ENCODE measurements at places on chromosomes 2 and 18.
A peak's percentile ranks its signal among the peaks of the same experiment; 100 is the strongest.

- DNase-seq, result no peak
Measured at GRCh38 chr2:119608553-119608952, 64.3 kb downstream of the CFAP221 start.

DNA sequence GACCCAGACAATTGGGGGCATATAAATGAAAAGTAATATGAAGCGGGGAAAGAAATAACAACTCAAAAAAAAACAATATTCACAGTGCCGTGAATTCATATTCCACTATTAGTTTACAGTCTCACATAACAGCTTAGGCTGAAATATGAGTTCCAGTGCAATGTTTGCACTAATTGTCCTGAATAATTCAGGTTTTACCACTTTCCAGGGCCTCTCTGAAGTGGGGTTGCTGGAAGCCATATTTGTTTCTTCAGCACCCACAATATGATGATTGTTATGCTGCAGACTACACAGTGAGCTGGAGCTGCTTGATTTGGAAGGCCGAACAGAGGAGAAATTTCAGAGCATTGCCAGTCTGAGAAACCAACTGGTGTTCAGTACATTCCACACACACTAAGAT is 894.5 kb upstream of the ACVR2A start:
- no peak for DNase-seq

DNA sequence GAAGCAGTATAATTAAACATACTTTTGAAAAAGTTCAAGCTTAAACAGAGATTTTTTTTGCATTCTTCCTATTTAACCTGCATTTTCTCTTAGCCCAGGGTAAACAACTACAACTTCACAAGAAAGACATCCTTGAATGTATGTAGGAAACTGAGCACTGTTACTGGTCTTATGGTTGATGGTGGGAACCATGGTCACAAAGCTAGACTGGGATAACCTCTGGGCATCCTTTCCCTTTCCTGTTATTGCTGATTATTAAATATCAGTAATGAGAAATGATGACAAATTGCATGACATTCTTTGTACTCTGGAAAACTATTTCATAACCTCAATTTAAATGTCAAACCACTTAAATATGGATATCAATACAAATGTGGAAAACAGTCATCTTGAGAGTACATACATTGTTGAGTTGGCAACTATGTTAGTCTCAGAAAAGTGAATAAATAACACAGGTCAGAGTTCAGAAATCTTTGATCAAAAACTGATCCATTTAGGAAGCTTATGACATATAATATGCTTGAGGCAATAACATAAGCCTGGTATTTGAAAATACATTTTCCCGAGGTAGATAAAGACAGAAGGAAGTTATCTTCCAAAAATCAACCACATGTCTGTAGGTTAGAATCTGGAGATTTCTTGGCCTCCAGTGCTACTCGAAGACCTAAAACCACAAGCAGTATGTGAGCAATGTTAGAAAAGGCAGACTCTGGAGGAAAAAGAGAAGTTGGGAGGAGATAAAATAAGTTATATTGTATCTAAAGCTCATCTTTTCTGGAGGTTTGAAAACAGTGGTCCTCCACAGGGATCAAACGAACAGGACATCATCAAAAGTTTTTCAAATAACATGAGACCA is 65.2 kb upstream of the ST8SIA5 start:
- no peak for DNase-seq

DNA sequence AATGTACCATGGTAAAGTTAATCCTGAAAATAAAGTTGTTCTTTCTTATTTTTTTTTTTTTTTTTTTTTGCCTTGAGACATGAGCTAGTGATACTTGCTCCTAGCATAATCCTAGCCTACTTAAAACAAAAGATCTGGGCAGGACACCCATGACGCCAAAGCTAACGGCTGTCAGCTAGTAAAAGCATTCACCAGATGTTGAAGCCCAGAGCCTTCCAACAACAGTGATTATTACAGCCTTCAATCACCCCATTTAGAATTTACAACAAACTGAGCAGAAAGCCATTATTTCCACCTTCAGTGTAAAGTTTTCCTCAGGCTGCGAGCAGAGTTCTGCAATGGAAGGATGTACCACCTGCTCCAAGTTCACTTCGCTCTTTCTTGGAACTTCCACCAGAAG is 259.5 kb downstream of the SP3 start:
- no peak for DNase-seq

DNA sequence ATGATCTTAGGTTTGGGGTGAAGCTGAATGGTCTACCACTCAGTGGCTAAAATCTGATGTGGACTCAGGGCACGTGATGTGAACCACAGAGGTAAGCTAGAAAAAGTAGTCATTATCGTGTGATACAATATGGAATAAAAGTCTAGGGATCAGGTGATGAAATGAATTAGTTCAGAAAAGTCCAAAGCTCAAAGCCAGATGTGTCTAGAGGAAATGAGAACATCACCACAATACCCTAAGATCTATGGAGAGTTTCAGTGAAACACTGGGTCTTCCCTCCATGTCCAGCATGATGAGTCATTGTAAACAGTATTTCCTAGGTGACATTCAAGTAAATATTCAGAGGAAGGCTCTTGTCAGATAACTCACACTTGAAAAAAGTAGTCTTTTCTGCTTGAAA is 1257.4 kb upstream of the ZEB2 start:
- DNase-seq, result peak; percentile 53

GRCh38 chr2:81324046-81324445 is 1019.5 kb upstream of the LRRTM1 start:
- no peak for DNase-seq

DNA sequence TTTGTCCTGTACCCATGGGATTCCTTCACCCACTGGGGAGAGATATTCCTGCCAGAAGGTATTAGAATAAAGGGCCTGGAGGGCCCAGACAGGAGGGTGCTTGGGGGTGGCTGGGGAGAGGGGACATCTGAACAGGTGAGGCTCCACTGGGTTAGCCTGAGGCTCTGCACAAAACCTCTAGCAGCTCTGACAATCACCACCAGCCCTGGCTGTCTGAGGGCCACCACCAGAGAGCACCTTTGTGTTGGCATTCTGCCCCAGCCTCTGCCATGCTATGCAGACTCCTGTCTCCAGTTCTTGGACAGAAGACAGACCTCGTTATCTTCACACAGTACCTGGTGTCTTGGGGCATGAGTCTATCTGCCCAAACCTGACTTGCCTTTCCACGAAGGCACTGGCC is 25.3 kb downstream of the SLC16A14 start:
- DNase-seq, result no peak

DNA sequence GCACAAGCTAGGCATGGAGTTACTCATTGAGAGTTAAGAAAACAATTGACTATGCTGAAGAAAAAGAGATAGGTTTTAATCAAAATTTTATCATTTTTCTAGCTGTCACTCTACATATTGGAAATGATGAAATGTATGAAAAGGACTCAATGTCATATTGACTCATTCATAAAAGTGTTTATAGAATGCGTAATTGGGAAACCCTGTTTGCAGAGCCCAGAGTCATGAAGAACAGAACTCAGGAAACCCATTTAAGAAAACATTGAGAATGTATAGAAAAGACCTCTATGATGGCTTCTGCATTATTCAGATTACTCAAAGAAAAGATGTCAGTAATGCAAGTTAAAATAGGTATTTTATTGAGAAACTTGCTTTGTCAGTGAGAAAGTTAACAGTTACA is 36.4 kb downstream of the SCRN3 start:
- DNase-seq, result no peak

GRCh38 chr2:62587592-62587991 is 81.6 kb upstream of the TMEM17 start:
- DNase-seq, result no peak

- no peak for DNase-seq
Measured at GRCh38 chr2:241072151-241072550, 29.9 kb downstream of the MTERF4 start.

DNA sequence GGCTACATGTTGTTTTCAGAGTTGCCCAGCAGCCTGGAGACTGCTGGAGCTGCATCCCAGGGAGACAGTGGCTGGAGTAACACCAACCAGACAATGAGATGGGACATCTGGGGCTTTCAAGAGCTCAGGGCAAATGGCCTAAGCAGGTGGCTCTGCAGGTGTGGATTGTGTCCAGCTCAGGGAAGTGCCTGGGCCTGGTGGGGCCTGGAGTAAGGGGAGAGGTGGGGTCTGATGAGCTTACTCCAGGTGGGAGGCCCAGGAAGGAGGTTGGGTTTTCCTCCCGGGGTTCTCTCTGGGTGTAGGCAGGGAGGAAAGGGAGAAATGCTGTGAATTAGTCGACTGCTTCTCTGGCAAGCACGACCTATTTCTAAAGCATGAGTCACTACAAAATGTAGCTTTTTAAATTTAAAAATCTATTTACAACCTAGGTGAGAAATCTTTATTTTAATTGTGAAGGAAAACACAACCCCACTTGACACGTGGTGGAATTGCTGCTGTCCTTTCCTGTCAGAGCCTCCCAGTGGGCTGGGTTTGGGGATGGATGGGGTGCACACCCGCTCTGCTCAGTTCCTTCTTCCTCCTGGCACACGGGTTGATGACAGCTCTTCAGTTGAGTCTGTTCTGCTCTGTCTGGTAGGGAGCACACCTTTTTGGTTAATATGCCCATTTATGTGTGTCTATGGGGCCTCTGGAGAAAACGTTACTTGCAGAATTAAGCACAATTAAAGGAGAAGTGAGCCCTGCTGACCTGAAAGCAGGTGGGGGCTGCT is 81.6 kb downstream of the SH3RF3 start:
- DNase-seq, result peak; percentile 29

Data from astrocyte of the spinal cord (primary cell).